KG1 (cell line): ENCODE measurements at places on chromosomes 4 and X.

GRCh38 chrX:18973527-18974192 lies 10.3 kb downstream of the PHKA2 start:
- DNase-seq: no peak

DNA sequence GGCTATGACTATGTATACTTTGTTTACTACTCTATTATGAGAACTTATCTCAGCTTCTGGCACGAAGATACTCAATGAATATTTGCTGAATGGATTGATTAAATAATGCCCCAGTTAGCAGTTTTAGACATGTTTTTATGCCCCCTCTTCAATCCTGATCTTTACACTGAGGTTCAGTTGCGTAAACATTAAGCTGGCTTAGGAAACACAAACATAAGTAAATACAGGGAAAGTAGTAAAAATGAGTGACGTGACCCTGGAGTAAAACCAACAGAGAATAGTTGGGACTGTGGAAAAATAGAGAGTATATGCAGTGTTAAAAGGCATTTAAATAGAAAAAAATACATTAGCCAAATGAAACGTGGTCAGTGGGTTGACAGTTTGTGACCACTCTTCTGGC lies 387.0 kb upstream of the ACTRT1 start:
- DNase-seq: no peak

DNA sequence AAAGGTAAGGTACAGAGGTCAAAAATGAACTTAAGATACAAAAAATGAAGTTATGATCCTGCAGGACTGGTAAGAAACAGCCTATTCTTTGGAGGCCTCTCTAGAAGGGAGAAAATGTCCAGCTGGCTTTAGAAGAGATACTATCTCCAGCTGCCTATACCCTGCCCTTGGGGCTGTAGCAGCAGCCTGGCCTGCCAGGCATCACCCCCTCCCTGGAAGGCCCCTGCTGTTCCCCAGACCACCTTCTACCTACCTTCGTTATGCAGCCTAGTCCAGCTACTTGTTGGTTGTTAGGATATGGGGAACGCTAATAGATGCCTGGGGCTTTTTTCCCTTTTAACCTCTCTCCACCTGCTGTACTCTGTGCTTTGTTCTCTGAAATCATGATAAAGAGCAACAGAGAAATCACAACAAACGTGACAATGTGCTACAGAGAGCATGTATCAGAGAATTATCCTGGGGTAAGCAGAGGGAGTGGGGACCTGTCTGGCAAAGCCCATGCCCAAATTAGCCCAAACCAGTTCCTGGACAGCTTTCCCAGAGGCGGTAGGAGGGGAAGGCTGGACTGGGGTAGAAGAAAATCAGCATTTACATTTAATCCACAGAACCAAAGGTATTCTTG lies 34.5 kb downstream of the FRMD7 start:
- DNase-seq: no peak

GRCh38 chrX:18368402-18368801 lies 13.9 kb upstream of the SCML2 start:
- no peak for DNase-seq

DNA sequence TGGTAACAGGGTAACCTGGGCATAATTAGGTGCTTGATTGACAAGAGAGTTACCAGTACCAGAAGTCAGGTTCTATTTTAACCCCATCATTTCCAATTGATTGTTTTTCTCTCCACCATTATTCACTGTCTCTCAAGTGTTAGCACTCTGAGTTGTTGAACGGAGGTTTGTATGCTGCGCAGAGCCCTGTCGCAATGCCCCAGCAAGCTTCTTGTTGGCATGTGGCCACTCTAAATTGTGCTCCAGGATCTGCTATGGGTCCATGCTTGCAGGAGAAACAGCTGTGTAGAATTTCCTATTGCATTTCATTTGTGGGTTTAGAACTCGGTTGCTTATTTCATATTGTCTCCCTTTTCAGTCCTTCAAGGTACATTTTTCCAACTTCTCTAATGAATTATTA lies 98.2 kb downstream of the KLHL8 start:
- DNase-seq: no peak

DNA sequence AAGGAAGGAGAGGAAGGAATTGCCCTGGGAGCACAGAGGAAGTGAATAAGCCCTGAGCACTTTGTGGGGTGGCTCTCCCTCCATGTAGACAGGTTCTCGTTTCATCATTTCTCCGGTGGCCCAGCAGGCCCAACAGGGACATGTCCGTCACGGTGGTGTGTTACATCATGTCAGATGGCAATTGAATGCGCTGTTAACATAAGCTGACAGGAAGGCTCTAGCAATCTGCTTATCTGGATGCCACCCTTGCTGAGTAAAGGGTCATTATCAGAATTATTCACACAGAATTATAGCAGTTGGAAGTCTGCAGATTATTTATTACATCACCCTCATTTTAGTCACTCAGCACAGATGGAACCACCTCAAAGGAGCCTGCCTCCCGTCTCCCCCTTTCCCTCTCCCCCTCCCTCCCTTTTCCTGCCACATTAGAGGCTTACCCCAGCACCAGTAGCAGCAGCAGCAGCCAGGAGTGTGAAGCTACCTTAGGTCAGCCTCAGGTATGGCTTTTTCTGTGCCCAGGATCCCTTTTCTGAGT lies 124.3 kb upstream of the TRIM2 start:
- no peak for DNase-seq

DNA sequence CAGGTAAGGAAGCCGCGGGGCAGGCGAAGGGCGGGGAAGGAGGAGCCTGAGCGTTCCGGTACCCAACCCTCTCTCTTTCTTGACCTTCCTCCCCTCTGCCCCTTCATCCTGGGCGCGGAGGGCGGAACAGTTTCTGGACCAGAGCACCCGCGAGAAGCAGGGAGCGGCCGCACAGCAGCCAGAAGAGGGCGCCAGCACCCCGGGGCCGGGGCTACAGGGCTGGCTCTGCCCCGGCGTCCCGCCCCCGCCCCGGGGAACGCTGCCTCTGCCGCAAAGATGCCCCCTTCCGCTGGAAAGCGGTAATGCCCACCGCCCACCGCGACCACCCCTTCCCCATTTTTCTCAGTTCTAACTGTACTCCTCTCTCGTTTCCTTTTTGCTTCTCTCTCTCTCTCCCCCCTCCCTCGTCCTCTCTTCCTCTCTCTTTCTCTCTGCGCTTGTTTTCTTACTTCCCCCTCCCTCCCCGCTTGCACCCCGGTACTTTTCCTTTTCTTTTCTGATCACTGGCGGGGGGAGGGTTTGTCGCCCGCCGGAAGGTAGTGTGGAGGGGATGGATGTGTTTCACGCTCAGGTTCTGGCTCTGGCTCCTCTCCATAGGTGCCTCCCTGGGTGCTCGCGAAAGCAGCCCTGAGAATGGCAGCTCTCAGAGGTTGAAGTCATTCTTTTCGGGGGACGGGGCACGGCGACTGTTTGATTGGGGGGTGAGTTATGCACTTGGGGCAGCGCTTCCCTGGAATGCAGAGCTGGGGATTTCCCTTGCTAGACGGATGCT lies 13.1 kb upstream of the PRDM8 start:
- peak; percentile 82 for DNase-seq

GRCh38 chr4:35399912-35400311 lies 844.4 kb downstream of the ARAP2 start:
- no peak for DNase-seq

DNA sequence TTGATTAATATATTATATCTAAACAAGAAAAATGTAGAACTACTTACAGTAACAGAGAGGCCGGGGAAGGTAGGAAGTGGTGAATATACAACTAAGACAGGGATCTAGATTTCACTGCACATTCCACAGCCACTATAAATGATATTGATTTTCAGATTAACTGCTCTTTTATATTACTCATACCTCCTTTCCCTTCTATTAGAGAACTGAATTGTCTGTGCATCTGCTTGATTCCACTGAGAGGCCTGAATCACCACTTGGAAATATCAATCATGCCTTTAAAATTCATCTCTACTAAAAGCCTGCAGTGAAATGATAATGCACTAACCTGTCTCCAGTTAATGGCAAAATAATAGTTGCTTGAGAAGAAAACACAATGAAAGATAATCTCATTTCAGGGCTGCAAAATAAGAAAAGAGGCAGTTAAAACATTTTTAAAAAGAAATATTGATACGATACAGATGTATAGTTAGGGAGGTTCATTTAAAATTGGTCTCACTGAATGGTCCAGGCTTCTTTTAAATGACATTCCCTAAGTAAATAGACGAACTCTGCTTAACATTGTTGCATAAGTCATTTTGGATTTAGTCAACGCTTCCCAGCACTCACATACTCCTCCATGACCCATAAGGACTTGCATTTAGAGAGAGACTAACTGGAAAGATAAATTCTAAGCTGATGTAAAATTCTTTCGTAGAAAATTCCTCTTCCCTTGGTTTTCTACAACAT lies 3.8 kb downstream of the ANTXR2 start:
- no peak for DNase-seq

- DNase-seq: no peak
Observed at GRCh38 chrX:96715481-96715880, 30.8 kb downstream of the DIAPH2 start.

GRCh38 chr4:42484630-42485029 lies 87.3 kb downstream of the SHISA3 start:
- no peak for DNase-seq
